ENCODE measurements at places on chromosomes 6 and 20.

GRCh38 chr20:21520702-21521595, 7.1 kb upstream of the NKX2-2 start:
- peak; percentile 47 for DNase-seq

GRCh38 chr20:38581013-38581412, at the start of gene ADIG:
Gene ADIG (plus strand): TSS chr20:38581197. CDS start chr20:38581251, 54 bp downstream.
- DNase-seq, result no peak

DNA sequence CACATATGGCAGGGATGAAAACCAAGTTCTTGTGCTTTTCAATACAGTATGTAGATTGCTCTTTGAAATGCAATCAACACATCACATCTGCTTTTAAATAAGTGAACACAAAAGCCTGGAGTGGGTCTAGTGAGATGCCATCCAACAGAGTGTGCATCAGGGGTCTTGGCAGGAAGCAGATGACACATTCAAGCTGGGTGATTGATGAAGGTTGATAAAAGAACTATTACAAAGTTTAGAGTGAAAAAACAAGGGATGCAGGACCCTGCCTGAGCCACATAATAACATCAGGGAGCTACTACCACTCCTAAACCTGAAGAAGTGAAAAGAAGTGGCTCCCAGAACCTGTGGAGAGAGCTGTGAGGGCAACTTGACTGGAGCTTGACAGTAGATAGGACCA, 16.6 kb upstream of the PLCB1 start:
- DNase-seq, result no peak

DNA sequence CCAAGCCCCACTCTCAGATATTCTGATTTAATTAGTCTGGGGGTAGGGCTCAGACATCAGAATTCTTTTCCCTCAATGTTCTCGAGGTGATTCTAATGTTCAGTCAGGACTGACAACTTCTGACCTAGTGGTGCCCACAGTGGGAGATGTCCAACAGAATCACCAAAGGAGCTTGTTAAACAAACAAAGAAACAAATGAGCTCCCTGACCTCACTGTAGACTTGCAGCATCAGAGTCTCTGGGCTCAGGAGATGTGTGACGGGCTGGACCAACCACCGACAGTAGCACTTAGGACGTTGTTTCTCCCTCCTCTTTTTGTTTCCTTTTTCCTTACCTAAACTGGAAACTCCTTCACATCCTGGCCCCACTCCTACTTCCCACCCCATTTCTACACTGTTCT, 49.3 kb downstream of the CLIC5 start:
- no peak for DNase-seq

GRCh38 chr20:63522091-63522868, 1.7 kb downstream of the PPDPF start:
- DNase-seq, result no peak

DNA sequence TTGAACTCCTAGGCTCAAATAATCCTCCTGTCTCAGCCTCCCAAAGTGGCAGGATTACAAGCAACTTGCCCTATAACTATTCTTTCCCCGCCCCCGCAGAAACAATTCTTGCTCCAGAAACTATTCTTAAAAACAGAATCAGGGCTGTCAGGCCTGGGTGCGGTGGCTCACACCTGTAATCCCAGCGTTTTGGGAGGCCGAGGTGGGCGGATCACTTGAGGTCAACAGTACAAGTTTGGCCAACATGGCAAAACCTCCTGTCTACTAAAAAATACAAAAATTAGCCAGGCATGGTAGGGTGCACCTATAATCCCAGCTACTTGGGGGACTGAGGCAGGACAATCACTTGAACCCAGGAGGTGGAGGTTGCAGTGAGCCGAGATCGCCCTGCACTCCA, 31.2 kb downstream of the SAMHD1 start:
- no peak for DNase-seq

DNA sequence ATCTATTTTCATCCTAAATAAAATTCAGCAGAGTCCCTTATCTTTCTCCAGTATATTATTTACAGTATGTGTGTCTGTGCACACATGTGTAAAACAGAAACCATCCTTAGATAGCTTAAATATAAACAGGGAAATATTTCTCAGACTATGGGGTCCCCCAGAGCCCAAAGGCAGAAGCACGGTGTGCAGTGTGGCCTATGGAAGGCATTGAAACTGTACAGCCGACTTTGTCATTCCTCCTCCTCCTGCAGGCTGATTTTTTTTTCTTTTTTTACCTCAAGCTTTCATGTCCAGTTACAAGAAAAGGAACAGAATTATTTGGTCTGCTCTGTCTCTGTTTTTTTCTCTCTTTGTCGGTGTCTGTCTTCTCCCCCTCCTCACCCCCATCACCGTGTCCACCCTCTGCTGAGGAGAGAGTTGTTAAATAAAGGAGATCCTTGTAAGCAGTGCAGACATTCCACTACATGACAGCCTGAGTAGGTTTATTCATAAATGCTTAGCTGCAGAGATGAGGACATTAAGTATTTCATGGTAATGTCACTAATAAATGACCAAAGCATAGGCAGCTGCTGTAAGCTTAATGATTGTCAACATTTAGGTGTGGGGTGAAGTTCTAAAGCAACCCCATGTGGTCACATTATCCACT, 31.8 kb upstream of the SLC35D3 start:
- DNase-seq, result no peak

- DNase-seq, result no peak
These were observed 9.4 kb downstream of the SYNJ2 start for GRCh38 chr6:157991067-157991432.

- DNase-seq, result peak; percentile 10
These were observed 476.9 kb downstream of the KHDRBS2 start for GRCh38 chr6:61809004-61809595.

DNA sequence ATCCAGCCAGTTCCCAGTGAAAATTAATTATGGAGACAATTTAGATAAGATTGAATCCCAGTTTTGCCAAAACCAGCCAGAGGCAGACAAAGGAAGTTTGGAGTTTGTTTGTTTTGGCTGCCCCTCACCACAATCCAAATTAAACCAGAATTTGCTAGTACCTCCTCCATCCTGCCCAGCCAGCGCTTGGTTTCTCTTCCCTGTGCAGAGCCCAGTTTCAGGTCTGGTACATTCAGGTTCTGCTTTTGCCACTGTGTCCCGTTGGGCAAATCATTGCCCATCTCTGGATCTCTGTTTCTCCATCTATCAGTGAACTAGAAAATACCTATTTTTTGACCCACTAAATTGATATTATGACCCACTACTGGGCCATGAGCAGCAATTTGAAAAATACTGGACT, 26.4 kb downstream of the FOXP4 start:
- no peak for DNase-seq

- no peak for DNase-seq
These were observed 286.9 kb upstream of the BMP2 start for GRCh38 chr20:6480328-6481200.

GRCh38 chr20:20259533-20259932, 108.4 kb upstream of the INSM1 start:
- DNase-seq, result no peak

DNA sequence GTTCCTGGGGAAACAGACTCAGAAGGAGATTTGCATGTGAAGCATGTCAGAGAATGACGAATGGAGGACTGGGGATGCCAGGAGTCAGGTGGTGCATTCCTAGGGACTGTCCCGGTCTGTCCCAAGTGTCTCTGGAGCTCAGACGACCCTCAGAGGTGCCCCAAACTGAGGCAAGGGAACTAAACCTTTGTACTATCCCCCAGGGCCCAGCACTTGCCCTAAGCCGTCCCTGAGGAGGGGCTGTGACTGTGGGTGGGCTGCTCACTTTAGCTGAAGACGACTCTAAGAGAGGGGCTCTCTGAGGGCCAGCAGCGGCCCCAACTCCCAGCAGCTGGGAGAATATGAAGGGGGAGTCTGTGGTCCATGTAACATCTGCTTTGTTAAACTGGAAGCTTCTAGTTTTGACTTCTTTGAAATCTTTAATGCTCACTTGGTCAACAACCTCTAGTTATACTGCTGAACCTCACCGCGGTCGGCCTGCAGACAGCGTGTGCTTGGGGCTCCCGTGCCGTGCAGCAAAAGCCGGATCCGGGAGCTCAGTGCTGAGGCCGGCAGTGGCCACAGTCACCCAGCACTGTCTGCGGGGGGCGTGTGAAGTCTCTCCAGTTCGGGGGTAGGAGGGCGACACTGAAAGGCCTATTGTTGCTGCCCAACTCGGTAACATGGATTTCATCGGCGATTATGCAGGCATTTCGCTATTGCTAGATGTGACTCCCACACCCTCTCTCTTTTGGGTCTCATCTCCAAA, 34.2 kb downstream of the TUBB2B start:
- DNase-seq, result no peak

GRCh38 chr6:137349856-137350830, 131.0 kb upstream of the IFNGR1 start:
- DNase-seq, result no peak

DNA sequence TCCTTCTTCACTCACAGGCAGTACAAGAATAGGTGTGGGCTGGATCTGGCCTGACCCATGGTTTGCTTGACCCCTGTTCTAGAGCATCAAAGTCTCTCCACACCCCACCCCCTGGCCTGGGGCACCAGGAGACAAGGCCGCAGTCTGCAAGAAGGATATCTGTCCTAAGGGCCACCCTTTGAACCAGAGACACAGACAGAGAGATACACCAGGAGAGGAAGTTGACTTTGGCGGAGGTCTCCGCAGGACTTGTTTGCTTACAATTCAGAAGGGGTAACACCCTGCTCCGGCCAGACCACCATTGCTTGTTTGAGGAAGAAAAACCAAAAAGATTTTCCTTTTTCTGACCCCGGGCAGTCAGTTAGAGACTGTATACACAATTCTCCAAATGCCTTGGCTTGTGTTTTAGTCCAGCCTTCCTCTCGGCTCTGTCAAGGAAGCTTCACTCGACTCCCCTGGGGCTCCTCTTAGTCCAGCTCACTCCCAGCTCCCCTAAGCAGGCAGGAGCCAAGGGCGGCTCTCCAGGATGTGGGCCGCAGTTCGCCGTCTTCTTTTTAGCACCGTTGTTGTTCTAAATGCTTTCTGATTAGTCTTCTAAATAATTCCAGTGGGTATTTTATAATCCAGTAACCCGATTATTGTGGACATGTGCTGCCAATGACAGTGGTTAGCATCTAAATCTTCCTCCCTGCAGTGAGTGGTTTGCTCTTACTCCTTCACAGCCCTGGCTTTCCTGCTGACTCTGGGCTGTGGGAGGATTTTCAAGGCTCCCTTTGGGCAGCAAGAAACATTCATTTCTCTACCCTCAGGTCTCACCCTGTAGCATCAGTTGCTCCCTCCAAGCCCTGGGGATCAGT, 58.6 kb upstream of the MRPS10 start:
- no peak for DNase-seq

GRCh38 chr6:88761237-88762031, 202.0 kb downstream of the RNGTT start:
- DNase-seq, result no peak

GRCh38 chr6:14500809-14501208, 383.2 kb downstream of the CD83 start:
- no peak for DNase-seq

GRCh38 chr20:34891166-34892062, 15.0 kb downstream of the ACSS2 start:
- peak; percentile 83 for DNase-seq

- no peak for DNase-seq
These were observed 5.9 kb downstream of the CCND3 start for GRCh38 chr6:41935685-41936072.

DNA sequence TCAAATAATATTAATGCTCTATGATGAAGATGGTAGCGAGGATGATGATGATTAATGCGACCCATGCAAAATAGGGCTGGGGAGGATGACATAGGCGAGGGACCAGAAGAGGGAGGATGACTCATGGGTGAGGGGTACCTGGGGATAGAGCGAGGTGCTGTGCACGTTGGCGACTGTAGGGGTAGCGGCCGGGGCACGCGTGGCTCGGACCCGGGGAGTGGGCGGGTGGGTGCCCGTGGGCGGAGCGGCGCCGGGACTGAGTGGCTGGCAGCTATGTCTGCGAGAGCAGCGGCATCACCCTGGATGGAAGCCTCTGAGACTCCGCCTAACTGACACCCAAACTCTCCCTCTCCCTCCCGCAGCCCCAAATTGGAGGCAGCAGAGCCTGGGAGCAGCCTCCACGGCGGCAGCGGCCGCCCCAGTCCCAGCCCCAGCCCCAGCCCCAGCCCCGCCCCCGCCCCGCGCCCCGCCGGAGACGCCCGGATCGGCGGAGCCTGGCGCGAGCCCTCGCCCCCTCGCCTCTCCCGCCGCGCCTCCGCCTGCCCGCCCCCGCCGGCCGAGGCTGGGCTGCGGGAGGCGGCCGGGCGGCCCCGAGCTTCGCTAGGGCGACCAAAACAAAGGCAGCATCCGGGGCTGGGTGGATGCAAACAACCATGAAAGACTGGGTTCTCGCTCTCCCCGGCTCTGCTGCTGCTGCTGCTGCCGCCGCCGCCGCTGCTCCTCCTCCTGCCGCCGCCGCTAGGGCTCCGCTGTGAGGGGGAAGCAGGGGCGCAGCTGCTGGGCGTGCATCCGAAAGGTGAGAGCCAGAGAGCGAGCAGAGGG, at the start of gene RIMS1:
TSS of gene RIMS1 (plus strand) at position 367 of the 822 bp plus-strand sequence. CDS start 474 bp downstream, outside the sequence.
- DNase-seq, result no peak

GRCh38 chr6:157288575-157288974, 34.7 kb downstream of the TMEM242 start:
- no peak for DNase-seq

- no peak for DNase-seq
These were observed 6.6 kb upstream of the ULBP2 start for GRCh38 chr6:149935246-149935645.

GRCh38 chr20:44731657-44732056, 14.0 kb upstream of the KCNK15 start:
- DNase-seq, result no peak

GRCh38 chr6:107059606-107060005, 31.6 kb downstream of the MTRES1 start:
- no peak for DNase-seq

DNA sequence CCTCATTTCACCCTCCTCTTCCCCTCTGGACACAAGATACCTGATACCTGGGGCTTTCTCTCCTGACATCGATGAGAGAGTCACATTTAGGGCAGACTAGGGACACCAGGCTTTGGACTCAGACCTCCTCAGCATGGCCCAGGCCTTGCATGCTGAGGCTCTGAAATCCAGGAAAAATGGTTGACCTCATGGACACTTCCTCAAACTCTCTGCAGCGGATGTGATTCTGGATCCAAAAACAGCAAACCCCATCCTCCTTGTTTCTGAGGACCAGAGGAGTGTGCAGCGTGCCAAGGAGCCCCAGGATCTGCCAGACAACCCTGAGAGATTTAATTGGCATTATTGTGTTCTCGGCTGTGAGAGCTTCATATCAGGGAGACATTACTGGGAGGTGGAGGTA, 10.9 kb downstream of the BTN3A1 start:
- DNase-seq, result no peak

DNA sequence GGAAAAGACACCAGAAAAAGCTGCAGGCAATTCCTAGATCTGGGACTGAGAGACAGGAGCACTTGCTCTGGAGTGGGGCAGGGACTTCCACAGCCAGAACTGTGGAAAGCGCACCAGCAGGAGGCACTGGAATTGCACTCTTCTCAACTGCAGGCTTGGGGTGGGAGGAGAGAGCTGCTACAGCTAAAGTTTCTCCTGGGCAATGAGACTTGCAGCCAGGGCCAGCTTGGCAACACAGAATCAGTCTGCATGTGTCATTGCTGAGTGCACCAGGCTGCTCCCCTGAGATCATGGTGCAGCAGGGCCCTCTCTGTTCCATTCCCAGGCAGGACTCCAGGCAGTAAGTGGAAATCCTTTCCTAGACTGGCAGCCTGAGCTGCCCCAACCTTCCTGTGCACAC, 145.8 kb downstream of the INSM1 start:
- no peak for DNase-seq

Data from foreskin keratinocyte (primary cell).